Esophagus mucosa (tissue), 1 donor: ENCODE measurements at places on chromosomes 16 and 17. TPM values are rescaled to one million over a fixed set of nuclear protein-coding genes. Genes with fewer than 3 reads are reported as not detected.

DNA sequence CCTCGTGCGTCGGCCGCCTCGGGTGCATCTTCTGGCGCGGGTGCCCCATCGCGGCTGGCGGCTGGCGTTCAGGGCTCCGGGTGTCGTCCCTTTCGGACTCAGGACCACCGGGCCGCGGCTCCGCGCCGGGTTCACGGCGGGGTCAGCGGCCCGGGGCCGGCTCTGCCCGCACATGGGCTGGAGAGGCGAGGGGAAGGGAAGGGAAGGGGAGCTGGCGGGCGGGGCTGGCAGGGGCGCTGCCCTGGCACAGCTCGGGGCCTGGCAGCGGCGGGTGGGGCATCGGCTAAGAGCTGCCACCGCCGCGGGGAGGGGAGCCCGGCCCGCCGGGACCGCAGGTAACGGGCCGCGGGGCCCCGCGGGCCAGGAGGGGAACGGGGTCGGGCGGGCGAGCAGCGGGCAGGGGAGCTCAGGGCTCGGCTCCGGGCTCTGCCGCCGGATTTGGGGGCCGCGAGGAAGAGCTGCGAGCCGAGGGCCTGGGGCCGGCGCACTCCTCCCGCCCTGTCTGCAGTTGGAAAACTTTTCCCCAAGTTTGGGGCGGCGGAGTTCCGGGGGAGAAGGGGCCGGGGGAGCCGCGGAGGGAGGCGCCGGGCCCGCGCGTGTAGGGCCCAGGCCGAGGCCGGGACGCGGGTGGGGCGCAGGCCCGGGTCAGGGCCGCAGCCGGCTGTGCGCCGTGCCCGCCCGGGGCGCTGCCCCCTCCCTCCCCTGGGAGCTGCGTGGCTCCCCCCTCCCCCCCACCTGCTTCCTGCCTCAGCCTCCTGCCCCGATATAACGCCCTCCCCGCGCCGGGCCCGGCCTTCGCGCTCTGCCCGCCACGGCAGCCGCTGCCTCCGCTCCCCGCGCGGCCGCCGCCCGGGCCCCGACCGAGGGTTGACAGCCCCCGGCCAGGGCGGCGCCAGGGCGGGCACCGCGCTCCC is 646 bp downstream of the HIC1 start:
- no peak for ATAC-seq

GRCh38 chr16:23317266-23317661 is 15.2 kb downstream of the SCNN1B start:
- peak; percentile 59 for ATAC-seq

- ATAC-seq: no peak
Observed at GRCh38 chr17:7832431-7832830, 1.6 kb upstream of the KDM6B start.

DNA sequence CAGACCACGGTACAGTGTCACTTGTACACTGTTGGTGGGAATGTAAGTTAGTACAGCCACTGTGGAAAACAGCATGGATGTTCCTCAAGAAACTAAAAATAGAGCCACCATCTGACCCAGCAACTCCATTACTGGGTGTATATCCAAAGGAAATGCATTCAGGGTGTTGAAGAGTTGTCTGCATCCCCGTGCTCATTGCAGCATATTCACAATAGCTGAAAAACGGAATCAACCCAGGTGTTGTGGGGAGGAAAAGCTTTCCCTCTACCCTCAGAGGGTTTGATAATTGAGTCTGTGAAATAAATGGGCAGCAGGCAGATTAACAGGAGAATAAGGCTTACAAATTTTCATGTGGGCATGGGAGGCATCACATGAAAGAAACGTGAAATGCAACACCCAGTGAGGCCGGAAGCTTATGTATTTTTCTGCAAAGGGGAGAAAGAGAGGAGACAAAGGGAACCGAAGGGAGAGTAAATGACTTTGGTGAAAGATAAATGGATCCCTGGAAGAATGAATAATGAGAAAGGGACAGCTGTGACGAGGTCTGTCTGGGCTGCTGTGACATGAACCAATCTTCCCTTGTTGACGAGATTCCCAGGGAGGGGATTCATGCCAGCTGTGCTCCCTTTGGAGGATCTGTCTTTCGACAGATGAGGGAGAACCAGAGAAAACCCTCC is 106.2 kb downstream of the KCNJ12 start:
- ATAC-seq: no peak

DNA sequence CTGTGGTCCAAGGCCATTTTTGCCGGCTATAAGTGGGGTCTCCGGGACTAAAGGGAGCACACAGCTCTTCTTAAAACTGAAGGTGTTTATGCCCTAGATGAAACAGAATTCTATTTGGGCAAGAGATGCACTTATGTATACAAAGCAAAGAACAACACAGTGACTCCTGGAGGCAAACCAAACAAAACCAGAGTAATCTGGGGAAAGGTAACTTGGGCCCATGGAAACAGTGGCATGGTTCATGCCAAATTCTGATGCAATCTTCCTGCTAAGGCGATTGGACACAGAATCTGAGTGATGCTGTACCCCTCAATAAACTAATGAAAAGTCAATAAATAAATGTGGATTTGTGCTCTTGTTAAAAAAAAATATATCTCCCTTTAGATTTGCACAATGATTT is 20.2 kb upstream of the SHISA9 start:
- no peak for ATAC-seq

GRCh38 chr16:28504707-28505404 is 1.8 kb downstream of the IL27 start:
- peak; percentile 59 for ATAC-seq

DNA sequence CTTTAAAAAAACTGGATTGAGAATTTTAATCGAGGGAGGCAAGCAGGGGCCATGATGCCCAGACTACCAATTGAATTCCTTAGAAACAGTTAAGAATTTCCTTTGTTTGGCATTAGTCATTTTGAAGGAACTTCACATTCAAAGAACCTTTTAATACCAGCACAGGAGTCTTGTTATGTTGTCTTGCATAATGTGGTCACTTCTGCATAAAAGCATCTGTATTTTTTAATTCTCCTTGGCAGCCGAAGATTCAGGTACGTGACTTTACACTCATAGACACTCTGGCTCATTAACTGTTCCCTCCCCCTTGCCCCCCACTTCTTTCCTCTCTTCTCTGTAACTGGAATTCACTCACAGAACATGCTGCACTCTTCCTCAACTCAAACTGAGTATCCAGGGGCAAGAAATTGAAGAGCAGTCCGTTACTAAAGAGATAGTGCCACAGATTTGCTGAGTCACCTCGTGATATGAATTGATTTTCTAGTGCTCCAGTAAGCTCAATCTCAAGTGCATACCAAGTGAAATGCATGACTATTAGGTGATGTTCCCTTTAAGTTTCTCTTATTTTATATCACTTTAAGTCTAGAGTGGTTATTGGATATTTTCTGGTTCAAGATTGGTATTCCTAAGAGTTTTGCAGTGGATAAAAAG is 572.2 kb upstream of the SOX9 start:
- no peak for ATAC-seq

DNA sequence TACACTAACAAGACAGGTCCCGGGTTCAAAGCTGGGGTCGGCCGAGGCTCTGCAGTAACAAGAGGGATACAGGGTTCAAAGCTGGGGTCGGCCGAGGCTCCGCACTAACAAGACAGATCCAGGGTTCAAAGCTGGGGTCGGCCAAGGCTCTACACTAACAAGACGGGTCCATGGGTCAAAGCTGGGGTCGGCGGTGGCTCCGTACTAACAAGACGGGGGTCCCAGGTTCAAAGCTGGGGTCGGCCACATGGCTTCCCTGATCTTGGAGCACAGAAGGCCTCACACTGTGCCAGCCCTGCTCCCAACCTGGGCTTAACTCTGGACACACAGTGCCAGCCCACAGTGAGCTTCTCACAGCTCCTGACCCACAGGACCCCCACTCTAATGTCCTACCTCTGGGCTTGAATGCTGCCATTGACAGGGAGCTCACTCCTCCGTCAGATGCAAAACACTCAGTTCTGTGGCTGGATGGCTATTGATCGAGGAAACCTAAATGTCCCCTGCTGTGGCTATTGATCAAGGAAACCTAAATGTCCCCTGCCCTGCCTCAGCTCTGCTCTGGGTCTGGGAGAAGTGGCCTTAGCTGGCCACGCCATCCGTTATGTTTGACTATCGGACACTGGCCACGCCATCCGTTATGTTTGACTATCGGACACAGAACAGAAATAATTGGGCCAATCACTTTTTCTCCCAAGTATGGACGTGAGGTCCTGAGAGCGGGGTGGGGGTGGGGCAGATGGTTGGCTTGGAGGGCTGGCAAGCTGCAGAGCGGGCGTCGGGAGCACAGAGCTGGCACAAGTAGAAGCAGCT is 54.6 kb upstream of the DOC2B start:
- ATAC-seq: no peak

GRCh38 chr17:82884970-82885353 is 45.1 kb upstream of the ZNF750 start:
- no peak for ATAC-seq

DNA sequence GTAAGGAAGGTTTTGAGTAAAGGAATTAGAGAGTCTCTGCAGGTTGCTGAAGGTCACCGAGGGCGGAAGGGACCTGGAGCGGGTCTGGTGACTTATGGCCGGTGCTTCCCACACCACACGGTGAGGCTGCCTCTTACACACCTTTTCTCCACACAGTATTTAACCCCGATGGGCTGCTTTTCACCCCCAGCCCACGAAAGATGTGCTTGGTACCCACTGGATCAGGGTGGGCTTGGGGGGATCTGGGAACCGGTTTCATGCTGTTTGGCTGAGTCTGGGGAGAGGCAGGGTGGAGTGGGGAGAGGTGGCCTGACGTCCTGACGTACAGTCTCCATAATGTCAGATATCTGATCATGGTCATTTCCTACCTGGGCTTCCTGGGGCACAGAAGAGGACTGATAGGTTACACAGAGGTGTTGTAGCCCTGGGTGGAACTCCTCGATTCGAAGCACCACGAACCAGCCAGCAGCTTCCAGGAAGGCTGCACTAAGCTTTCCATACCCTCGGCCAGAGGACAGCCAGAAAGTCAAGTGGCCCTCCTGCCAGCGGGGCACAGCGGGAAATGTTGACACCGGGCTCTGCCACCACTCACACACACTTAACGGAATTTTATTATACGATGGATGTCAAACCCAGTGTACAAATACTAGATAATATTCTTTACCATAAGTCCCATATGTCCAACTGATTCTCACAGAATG is 34.0 kb downstream of the OR1D5 start:
- ATAC-seq: no peak

DNA sequence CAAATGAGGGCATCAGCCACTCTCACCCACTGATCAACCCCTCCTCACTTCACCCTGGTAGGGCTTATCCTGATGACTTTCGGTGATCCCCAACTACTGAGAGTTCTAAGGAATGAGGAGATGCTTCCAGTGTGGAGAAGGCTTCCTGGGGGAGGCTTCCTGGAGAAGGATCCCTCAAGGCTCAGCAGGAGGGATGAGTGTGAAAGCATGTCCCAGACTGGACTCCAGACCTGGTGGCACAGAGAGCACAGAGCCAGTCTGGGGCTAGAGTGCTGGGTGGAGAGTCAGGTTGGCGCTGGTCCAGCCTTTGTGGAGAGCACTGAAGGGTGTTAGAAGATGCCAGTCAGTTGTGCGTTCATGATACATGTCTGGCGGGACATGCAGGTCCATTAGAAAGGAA is 53.7 kb downstream of the PLD6 start:
- ATAC-seq: no peak

DNA sequence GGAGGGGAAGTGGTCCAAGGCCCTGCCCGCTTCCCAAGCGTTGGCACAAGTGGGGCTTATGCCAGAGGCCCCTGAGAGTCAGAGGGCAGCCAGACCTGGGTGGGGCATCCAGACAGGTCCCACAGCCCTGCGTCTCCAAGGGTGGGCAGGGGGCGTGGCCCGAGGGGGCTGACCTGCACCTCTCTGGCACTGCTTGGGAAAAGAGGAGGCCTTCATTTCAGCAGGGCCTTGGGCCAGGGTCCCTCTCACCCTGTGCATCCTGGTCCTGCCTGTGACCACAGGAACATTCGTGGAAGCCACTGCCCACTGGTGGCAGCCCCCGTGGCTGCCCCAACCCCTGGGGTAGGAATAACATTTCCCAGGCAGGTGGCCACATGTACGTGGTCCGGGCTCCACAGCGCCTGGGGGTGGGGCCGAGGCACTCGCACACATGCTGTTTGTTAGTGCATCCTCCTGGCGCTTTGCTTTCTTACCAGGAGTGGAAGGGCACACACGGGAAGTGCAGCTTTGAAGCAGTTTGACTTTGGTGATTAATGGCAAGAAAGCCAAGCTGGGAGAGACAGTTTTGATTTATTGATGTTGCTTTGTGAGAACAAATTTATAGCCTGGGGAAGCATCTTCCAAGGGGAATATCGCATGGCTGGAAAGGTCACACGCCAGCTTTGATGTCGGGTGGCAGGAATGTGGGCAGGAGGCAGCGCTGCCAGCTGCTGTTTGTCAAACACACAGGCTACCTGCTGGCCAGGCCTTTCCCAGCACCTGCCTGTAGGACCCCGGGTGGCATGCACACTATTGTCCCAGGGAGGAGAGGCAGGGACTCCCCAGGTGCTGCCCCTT is 4.3 kb downstream of the CENPX start:
- no peak for ATAC-seq

- ATAC-seq: no peak
Observed at GRCh38 chr17:628089-628941, 86.3 kb downstream of the VPS53 start.

The SLC38A8 gene
- not detected for total RNA-seq

The TP53TG3F gene
- not detected for total RNA-seq

The ZNF276 gene
- 22.0 TPM for total RNA-seq

The CMTM1 gene
- 0.60 TPM for total RNA-seq

The ITGB3 gene
- total RNA-seq: 1.7 TPM

The KRTAP2-1 gene
- total RNA-seq: not detected

The ACSM2A gene
- total RNA-seq: not detected

The MAF gene
- 27.2 TPM for total RNA-seq

The NPIPA5 gene
- total RNA-seq: 5.1 TPM

The SLC9A5 gene
- 0.08 TPM for total RNA-seq

The CHCT1 gene
- not detected for total RNA-seq
